ENCODE measurements at places on chromosomes 7 and 10.

- no peak for DNase-seq
Observed at GRCh38 chr10:14543904-14544210, 213.1 kb upstream of the FRMD4A start.

- no peak for DNase-seq
Observed at GRCh38 chr10:13268841-13269240, 31.0 kb downstream of the PHYH start.

DNA sequence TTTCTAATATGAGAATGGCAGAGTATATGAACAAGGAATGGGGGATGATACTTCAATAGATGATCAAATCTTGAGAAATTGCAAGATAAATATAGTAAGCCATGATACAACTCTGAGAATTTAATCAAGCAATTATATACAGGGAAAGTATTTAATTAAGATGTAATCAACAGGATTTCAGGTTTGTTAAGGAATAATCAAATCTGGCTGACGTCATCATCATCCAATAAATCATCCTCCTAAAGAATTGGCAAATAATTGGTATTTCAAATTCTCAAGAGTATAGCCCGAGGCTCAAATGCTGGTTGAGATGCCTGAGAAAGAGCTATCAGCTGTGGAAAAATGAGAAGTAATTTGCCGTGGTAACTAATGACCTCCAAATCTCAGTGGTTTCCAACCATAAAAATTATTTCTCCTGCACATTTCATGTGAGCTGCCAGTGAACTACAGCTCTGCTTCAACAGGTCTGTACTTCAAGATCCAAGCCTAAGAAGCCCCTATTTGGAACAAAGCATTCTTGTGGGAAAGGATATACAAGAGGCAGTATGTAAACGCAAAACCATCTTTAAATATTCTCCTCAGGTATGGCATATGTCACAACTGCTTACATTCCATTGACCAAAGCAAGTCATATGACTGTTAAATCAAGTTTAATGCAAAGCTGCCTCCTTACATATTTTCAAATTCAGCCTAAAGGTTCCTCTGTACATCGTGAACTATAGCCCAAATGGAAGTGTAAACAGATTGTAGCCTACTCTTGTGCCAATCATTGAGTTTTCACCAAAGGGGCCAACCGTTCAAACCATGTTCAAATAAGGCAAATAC lies 503.0 kb downstream of the KIF20B start:
- no peak for DNase-seq

- DNase-seq = no peak
Observed at GRCh38 chr7:117043108-117043825, 90.0 kb downstream of the ST7 start.

- no peak for DNase-seq
Observed at GRCh38 chr7:108280136-108280535, 150.0 kb upstream of the LAMB4 start.

- DNase-seq = no peak
Observed at GRCh38 chr10:116270771-116271592, 2.0 kb downstream of the GFRA1 start.

GRCh38 chr10:70007116-70007820 lies 45.4 kb upstream of the MACROH2A2 start:
- DNase-seq = no peak

DNA sequence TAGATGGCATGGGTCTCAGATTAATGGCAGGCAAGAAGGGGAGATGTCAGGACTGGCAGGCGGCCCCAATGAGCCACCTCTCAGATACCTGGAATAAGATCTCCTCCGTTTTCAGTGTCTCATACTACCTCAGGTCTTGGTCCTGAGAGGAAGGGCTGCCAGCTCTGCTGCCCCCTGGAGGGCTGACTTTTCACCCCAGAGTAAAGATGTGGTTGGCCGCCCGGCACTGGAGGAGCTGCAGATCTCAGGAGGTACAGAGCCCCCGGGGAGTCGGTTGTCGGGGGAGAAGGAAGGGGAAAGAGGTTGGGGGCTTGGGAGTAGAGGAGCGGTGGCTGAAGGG lies 642 bp upstream of the COL13A1 start:
- no peak for DNase-seq

DNA sequence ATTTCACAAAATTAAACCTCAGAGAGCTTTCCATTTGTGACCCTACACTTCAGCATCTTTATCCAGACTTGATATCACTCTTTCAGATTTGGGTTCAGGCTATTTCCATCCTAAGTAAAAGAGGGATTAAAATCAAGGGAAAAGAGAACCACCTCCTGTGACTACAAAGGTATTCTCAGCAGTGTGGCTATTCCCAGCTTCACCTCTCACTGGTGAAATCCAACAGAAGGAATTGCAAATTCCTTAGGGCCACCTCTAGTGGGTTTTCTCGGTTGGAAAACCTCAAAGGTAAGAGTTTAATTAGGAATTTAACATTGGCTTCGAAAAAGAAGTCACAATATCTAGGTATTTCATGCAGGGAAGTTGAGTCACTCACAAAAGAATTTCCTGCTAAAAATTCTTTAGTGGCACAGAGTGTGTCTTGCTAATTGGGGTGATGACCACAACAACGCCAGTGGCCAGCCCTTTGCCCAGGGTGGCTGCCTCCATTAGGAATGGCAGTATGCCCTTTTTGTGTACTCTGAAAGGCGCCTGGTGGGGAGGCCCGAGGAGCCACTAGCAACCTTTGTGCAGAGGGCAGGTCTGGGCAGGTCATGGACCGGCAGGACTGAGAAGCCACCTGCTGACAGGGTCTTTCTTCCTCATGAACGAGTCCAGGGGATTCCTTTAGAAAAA lies 52.2 kb downstream of the SEM1 start:
- no peak for DNase-seq

- no peak for DNase-seq
Observed at GRCh38 chr10:100535338-100535714, 417 bp upstream of the HIF1AN start.

- DNase-seq = no peak
Observed at GRCh38 chr7:118436663-118437062, 212.2 kb downstream of the ANKRD7 start.

DNA sequence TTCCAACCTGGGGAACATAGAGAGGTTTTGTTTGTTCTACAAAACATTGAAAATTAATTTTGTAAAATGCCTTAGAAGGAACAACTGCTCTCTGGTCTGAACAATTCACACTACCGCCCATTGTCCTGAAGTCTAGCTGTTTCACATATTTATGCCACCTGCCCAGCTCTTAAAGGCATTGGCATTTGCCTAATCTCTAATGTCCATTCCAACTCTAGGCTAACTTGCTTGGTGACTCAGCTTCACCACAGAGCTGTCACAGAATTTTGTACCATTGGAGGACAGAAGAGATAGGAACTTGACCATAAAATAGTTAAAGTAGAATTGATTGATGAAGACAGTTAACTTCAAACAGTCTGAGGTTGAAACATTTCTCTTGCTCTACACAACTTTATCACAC lies 53.5 kb upstream of the PPP1R17 start:
- DNase-seq = no peak

GRCh38 chr7:119197877-119198527 lies 973.5 kb downstream of the ANKRD7 start:
- peak; percentile 11 for DNase-seq

GRCh38 chr7:66847879-66848790 lies 72.9 kb upstream of the TMEM248 start:
- no peak for DNase-seq

- peak; percentile 67 for DNase-seq
Observed at GRCh38 chr10:103659674-103660363, 166.3 kb downstream of the NEURL1 start.

- no peak for DNase-seq
Observed at GRCh38 chr7:38694326-38694725, 63.2 kb upstream of the AMPH start.

DNA sequence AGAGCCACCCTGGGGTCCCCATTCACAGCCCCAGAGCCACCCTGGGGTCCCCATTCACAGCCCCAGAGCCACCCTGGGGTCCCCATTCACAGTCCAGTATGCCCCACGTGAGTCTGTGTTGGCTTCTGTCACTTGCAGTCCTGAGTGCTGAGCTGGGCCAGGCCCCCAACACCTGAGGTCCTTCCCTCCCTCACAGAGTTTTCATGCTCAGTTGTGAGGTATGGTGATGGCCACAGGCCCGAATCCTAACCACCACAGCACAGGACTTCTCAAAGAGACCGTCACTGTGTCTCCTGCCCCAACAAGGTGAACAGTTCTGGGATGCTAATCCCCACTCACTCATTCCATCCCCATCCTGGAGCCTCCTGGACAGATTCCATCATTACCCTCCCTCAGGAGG lies 239.2 kb downstream of the PTPRN2 start:
- DNase-seq = no peak

- no peak for DNase-seq
Observed at GRCh38 chr10:79313320-79313719, 33.9 kb upstream of the PPIF start.

DNA sequence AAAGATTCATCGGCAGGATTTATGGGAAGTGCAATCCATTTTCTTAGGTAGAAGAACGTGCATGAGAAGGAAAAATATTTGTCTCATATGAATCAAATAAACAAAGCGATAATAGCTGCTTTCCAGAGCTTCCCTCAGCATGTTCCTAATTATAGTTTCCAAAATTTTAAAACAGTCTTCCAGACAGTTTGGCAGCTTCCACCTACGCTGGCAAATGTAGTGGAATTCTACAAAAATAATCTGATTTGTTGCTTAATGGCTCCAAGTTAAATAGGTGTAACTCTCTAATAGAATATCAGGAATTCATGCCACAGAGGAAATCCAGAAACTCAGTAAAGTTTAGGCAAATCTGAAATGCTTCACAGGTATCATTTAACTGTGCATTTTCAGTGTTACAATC lies 23.3 kb upstream of the AGBL3 start:
- no peak for DNase-seq

DNA sequence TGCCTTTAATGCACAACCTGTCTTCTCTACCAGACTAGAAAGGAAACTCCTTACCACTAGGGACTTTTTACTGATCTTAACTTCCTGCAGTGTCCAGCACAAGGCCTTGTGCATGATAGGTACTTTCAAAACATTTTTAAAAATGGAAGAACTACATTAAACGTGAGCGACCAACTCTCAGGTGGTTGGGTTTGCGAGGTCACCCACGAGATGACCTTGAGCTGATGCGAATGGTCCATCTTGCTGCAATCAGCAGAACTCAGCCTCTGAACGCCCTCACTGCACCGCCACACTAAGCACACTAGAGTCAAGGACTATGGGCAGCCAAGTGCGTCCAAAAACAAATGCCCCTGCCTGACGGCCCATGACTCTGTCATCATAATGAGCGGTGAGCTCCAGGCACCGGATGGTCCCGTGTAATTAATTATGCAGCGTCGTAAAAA lies 34.9 kb upstream of the PTF1A start:
- no peak for DNase-seq

GRCh38 chr7:124051681-124052377 lies 19.0 kb upstream of the TMEM229A start:
- DNase-seq = no peak

DNA sequence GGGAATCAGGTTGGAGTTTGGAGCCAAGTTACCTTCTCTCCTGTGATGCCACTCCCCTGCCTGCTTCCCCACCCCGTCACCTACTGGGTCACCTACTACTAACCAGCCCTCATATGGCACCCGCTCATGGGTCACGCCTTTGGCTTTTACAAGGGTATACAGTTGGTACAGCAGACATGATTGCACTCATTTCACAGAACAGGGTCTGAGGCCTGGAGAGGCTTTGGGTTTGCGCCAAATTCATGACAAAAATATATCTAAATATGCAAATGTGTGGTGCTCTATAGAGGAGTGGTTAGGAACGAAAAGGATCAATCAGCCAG lies 10.7 kb downstream of the CRYGN start:
- no peak for DNase-seq

- DNase-seq = no peak
Observed at GRCh38 chr10:72729528-72729927, 37.6 kb downstream of the MCU start.

GRCh38 chr10:91528080-91528479 lies 104.8 kb downstream of the PPP1R3C start:
- DNase-seq = no peak

GRCh38 chr10:131797626-131798025 lies 103.2 kb upstream of the PPP2R2D start:
- DNase-seq = no peak

DNA sequence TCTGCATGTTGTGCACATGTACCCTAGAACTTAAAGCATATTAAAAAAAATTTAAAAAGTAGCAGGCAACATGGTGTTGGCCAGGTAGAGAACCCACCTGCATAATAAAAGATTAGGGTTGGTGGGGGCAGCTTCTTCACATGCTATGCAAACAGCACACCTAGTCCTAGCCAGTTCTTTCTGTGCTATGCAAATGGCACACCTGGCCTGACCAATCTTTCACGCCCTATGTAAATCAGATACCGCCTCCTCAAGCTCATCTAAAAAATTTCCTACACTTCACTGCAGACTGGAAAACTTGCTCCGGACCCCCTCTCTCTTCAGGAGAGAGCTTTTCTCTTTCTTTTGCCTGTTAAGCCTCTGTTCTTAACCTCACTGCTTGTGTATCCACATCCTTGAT lies 14.5 kb upstream of the PIP start:
- DNase-seq = no peak

GRCh38 chr7:12670743-12671520 lies 16.5 kb upstream of the ARL4A start:
- no peak for DNase-seq

DNA sequence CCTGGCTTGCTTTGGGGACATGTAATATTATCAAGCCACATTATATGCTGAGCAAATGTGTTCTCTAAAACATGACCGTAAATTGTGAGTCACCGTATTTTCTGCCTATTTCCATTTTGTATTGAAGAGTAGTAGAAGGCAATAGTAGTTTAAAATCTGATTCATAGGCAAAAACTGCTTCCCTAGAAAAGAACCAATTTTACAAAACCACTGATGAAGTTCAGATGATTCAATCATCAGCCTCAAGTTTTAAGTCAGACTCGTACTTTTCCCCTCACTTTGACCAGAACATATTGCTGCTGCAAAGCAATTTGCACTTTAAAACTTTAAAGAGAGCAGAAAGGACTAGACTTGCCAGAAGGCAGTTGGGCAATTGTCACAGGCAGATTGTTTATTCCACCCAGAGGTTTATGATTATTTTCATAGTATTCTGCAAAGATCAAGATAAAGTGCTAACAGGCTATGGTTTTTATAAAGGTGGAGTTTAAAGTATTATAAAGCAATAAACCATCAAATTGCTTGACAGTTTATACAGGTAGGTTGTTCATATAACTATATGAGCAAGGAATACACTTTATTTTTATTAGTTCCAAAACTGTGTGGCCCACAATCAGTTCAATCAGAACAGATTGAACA lies 168.2 kb downstream of the ETV1 start:
- no peak for DNase-seq
